ENCODE measurements at places on chromosomes 12 and 14. TPM values are rescaled to one million over a fixed set of nuclear protein-coding genes. Genes with fewer than 3 reads are reported as not detected.

GRCh38 chr14:21136024-21136423 is 19.8 kb downstream of the OR5AU1 start:
- no peaks in the 10 kb centered on the region for H3K36me3 ChIP-seq
- DNase-seq, result no peak
- H3K27me3 ChIP-seq, result no peaks in the 10 kb centered on the region
- no peaks in the 10 kb centered on the region for H3K4me1 ChIP-seq

GRCh38 chr12:89779090-89779489 is 70.5 kb upstream of the ATP2B1 start:
- DNase-seq, result no peak
- no peaks in the 10 kb centered on the region for H3K27me3 ChIP-seq
- no peaks in the 10 kb centered on the region for H3K36me3 ChIP-seq
- no peak overlapping the region for H3K4me3 ChIP-seq
- no peak overlapping the region for H3K27ac ChIP-seq

Gene CLEC9A
- total RNA-seq, result not detected

Gene PFKM
- 59.2 TPM for total RNA-seq

GRCh38 chr14:85241022-85241855 is 288.7 kb upstream of the FLRT2 start:
- peaks cover 12% of the 10 kb centered on the region for H3K4me1 ChIP-seq
- no peaks in the 10 kb centered on the region for H3K36me3 ChIP-seq
- no peaks in the 10 kb centered on the region for H3K27me3 ChIP-seq
- H3K4me3 ChIP-seq, result peak overlapping the region; percentile 14

DNA sequence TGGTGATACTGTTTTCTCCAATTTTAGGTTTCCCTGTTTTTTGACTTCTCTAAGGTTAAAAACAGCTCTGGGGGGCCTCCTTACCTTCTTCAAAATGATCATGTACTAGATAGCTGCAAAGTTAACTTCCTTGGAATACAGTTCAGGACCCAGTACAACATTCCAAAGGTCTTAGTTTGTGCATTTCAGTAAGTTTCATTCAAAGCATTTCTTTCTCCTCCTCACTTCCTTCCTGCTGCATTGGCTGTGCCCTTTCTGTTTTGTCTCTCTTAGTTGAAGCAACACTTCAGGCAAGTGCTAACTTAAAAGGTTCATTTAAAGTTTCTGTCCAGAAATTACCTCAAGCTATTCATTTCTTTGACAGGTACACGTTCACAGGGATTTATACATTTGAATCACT is 95.7 kb downstream of the SCN8A start:
- DNase-seq, result no peak
- no peaks in the 10 kb centered on the region for H3K36me3 ChIP-seq
- no peaks in the 10 kb centered on the region for H3K27me3 ChIP-seq

Data from sigmoid colon (tissue), 7 donors.